GM23248 (cell line): ENCODE measurements at places on chromosomes 2 and 18. TPM values are rescaled to one million over a fixed set of nuclear protein-coding genes. Genes with fewer than 3 reads are reported as not detected.

The DNAJC5G gene
- not detected in 2 replicates for polyA plus RNA-seq

The CTLA4 gene
- polyA plus RNA-seq: not detected in 2 replicates

The FEV gene
- polyA plus RNA-seq: not detected in 2 replicates

The INPP5D gene
- polyA plus RNA-seq: 0.13 and 0.23 TPM in 2 replicates

The ZBTB7C gene
- not detected in 2 replicates for polyA plus RNA-seq

The GALR1 gene
- polyA plus RNA-seq: not detected in 2 replicates

DNA sequence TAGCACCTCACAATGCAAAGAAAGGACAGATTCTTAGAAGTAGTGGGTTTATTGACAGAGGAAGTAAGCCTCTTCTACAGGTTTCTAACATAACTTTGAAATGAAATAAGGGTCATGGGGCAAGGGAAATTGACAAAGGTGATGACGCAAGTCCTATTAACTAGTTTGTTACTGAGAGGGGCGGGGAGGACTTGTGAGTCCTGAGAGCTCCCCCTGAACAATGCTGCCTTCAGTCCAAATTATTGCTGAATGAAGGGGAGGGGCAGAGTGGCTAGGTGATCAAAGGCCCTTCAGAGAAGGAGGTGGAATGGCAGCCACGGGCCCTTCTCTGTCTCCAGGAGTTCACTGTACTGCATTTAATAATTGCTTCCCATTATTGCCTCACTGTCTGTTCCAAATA is 390.0 kb downstream of the MEIS1 start:
- H3K27me3 ChIP-seq: no peaks in the 10 kb centered on the region
- no peak for DNase-seq
- H3K27ac ChIP-seq: no peak overlapping the region
- no peaks in the 10 kb centered on the region for H3K36me3 ChIP-seq

GRCh38 chr18:10142056-10142455 is 228.2 kb downstream of the VAPA start:
- peak overlapping the region; percentile 47 for H3K27ac ChIP-seq
- peaks cover 43% of the 10 kb centered on the region for H3K4me1 ChIP-seq
- H3K4me3 ChIP-seq: no peak overlapping the region; the same call in 1 of the 2 replicates
- DNase-seq: peak; percentile 26
- H3K36me3 ChIP-seq: no peaks in the 10 kb centered on the region
- no peaks in the 10 kb centered on the region for H3K27me3 ChIP-seq

GRCh38 chr18:74172697-74173433 is 24.5 kb downstream of the TIMM21 start:
- DNase-seq: no peak
- H3K4me3 ChIP-seq: no peak overlapping the region
- H3K27ac ChIP-seq: no peak overlapping the region
- H3K27me3 ChIP-seq: peaks cover 30% of the 10 kb centered on the region
- H3K4me1 ChIP-seq: no peaks in the 10 kb centered on the region

- no peak overlapping the region for H3K4me3 ChIP-seq
- H3K27me3 ChIP-seq: no peaks in the 10 kb centered on the region
- DNase-seq: no peak
- no peak overlapping the region for H3K27ac ChIP-seq
These were observed 107.7 kb downstream of the CBLN2 start for GRCh38 chr18:72436401-72436800.

- no peaks in the 10 kb centered on the region for H3K27me3 ChIP-seq
- H3K27ac ChIP-seq: no peak overlapping the region
- H3K4me1 ChIP-seq: no peaks in the 10 kb centered on the region; the same call in 1 of the 2 replicates
- no peak overlapping the region for H3K4me3 ChIP-seq
- no peak for DNase-seq
- H3K36me3 ChIP-seq: no peaks in the 10 kb centered on the region
These were observed 101.4 kb upstream of the ATP8B1 start for GRCh38 chr18:57904535-57904934.

- H3K27ac ChIP-seq: peak overlapping the region; percentile 88
- no peak for DNase-seq
- no peaks in the 10 kb centered on the region for H3K27me3 ChIP-seq
- no peak overlapping the region for H3K4me3 ChIP-seq
These were observed 23.3 kb downstream of the LBH start for GRCh38 chr2:30254685-30255001.
